ENCODE measurements at places on chromosomes 3 and 15. TPM values are rescaled to one million over a fixed set of nuclear protein-coding genes. Genes with fewer than 3 reads are reported as not detected.
A peak's percentile ranks its signal among the peaks of the same experiment; 100 is the strongest.

RPL39L gene
- 8.3 TPM for total RNA-seq

BCHE gene
- total RNA-seq: 10.3 TPM

GPR62 gene
- total RNA-seq: 0.46 TPM

STRIT1 gene
- total RNA-seq: not detected

GATA2 gene
- 18.1 TPM for total RNA-seq

GOLGA6D gene
- not detected for total RNA-seq

CHRNA3 gene
- not detected for total RNA-seq

PLA1A gene
- 4.9 TPM for total RNA-seq

GP9 gene
- not detected for total RNA-seq

ALS2CL gene
- total RNA-seq: 33.1 TPM

DNA sequence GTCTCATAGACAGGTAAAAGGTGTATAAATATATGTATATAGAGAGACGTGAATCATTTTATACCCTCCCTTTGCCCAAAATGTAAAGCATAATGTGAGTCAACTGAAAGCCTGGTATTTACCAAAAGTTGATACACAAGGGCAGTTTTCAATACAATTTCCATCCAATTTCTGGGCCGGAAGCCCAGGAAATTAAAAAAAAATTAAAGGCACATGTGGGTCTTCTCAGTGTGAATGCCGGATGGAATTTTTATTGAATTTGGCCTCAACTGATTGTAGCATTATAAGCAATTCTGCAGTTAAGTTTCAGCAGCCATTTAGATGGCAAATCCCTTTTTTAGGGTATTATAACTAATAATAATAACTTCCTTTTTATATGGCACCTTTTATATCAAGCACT is 3.3 kb upstream of the CNTN3 start:
- DNase-seq: no peak

- no peak for DNase-seq
Measured at GRCh38 chr3:159887168-159887567, 101.5 kb upstream of the IL12A start.

DNA sequence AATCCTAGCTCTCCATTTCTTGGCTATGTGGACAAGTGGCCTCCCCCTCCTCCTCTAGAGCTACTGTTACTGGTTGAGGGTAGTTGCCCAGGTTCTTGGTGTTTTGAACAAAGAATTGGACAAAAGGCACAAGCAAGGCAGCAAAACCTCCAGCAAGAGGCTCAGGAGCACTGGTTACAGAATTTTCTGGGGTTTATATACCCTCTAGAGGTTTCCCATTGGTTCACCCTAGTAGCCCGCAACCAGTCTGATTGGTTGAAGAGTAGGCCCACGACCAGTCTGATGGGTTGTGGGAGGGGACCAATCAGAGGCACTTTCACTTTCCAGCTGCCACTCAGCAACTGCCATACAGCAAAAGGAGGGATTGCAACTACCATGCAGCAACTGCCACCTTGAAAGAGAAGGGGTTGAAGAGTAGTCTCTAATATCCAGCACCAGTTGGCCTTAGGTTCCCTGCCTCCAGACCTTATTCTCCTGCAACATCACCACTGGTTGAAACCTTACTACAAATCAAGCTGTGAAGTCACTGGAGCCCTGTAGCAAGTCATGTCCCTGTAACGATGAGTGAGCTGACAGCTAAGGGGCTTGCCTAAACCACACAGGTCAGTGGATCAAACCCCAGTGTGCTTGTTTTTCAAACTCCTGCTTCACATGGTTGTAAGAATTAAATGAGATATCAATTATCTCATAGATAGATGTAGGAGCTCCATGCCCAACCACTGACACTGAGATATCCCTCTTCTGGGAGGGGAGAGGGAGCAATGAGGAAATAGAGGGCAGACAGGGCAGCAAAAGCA is 2.9 kb upstream of the C15orf39 start:
- peak; percentile 23 for DNase-seq

DNA sequence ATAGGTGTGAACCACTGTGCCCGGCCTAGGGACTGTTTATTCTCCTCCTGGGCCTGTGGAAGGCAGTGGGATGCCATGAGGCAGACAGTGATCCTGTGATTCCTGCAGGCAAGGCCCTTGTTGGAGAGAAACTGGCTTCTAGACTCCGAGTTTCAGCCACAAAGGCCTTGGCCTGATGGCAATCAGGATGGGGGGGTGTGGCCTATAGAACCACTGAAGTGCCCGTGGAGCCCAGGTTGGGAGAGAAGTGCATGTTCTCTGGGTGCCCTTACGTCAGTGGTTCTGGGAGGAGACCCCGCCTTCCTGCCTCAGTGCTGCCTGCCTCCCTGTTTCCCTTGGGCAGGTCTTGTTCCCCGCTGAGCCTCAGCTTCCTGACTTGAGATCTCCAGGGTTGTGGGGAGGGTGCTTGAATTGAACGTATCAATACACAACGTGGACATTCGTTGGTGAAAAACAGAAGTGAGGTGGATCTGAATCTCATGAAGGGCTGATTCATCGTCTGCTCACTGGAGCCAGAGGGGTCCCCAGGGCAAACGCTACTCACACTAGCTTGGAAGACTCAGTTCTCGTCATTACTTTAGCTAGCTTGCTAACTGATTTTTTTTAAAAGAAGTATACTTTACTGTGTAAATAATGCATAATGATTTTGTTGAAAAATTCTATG is 31.8 kb downstream of the IRAK2 start:
- DNase-seq: peak; percentile 76

GRCh38 chr3:142077859-142078500 is 71.4 kb downstream of the TFDP2 start:
- DNase-seq: no peak

GRCh38 chr15:81363718-81364500 is 10.1 kb downstream of the TMC3 start:
- peak; percentile 79 for DNase-seq

GRCh38 chr3:61894988-61895935 is 333.9 kb downstream of the PTPRG start:
- DNase-seq: peak; percentile 63

DNA sequence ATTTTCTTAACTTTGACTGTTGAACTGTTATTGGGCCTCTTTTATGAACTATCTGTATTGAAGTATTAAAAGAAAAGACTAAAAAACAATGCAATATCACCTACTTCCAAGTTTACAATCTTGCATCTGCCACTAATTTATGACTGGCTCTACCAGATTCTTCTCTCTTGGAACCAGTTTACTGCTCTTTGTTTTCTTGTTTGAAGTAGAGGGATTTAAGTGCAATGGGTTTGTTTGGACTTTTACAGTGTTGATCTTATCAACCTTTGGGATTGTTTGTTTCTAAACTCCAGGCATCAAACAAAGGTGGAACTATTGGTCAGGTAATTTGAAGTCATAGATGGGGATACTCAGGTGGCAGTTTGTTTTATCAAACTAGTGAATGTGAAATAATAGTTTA is 43.0 kb upstream of the MEIS2 start:
- DNase-seq: no peak

- peak; percentile 64 for DNase-seq
Measured at GRCh38 chr3:157129803-157130466, 30.0 kb downstream of the CCNL1 start.

DNA sequence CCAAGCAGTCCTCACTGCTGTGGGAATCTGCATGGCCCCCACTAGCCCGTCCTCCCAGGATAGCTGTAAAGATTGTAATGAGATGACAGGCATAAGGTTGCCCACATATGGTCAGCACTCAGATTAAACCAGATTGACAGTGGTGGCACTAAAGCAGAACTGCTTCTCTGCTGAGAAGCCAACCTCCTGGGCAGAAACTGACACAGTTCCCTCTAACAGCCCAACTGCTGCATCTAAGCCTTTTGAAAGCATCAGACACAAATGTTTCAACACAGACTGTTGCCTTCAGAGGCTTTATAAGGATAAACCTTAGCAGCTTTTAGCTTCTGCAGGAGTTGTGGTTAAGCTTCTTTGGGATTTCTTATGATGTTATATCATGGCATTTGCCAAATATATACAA is 13.0 kb downstream of the DCLK3 start:
- DNase-seq: no peak

DNA sequence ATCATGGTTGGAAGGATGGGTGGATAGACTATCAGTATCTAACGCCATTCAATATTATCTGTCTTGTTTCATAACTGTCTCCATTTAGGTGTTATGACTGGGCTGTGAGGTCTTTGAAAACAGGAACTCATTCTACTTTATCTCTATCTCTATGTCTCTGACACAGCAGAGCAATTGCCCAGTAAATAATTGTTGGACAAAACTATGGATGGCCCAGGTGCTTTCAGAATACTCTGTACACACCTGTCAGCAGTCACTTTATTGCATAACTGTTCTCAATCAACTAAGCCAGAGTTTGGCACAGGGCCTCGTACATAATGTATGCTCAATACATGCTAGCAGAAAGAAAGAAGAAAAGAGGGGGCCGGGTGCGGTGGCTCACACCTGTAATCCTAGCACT is 210.3 kb downstream of the OPA1 start:
- no peak for DNase-seq

- DNase-seq: peak; percentile 53
Measured at GRCh38 chr15:43132830-43133429, 456 bp upstream of the TMEM62 start.

DNA sequence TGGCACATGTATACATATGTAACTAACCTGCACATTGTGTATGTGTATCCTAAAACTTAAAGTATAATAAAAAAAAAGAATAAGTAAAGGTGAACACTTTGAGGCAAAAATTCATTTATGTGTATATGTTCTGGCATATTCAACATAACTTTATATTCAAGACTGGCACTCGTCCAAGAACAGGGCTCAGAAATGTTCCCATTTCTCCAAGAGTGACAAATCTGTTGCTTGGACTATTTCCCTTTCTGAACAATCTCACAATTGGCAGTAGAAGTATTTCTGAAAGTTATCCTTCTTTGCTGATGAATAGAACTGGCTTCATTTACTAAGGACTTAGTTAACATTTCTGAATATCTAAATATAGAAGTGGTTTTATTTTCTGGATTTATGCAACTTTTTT is 212.8 kb downstream of the ADAMTSL3 start:
- no peak for DNase-seq

DNA sequence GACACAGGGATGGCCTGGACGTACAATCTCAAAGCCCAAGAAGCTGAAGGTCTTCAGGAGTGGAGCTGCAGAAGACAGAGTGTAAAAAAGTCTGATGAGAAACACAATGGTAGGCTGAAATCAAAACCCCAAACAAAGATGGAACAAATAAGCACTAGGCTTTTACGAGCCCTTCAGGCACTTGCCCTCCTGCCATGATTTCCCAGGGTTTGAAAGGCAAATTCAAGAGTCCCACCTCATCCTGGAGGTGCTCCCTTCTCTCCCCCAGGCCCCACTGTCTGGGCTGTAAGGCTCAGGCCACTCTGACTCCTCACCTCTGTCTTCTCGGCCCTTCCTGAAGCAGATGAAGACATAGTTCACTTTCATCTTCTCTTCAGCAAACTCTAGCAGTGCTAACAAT is 86.6 kb downstream of the RBPMS2 start:
- no peak for DNase-seq

GRCh38 chr15:66261056-66261455 is 7.5 kb upstream of the MEGF11 start:
- DNase-seq: no peak

DNA sequence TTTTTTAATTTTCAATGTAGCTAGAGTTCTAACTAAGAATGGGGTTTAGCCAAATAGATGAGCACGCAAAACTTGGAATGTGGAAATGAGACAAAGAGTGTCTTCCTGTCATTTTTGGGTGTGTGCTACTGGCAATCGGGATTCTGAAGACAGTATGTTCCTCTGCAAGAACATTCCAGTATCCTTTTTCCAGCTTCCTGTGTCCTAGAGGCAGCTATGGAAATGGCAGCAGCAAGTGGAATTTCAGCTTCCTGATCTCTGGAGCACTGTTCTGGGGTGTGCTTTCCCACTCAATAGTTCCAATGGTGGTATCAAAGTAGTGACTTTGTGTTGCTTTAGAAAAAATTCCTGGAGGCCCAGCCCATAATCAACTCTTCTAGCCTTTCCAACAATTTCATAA is 642.9 kb upstream of the KCNMB2 start:
- no peak for DNase-seq

GRCh38 chr3:49668414-49668797 is 5.7 kb upstream of the APEH start:
- DNase-seq: no peak

DNA sequence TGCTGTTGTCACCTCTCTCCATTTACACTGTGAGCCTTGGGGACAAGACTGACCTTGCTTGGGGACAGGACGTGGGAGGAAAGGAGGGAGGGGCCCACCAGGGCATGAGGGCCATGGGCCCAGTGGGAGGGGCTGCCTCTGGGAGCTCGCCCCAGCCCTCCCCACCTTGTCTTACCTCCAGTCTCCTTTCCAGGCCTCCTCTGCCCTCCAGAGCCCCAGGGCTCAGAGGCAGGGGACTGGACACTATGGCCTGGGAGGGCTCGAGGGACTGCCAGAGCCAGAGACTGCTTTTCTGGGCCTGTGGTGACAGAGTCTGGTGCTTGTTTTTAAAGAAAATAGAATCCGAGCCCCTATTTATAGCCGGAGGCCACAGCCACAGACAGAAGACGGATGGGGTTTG is 10.2 kb downstream of the CSPG4 start:
- no peak for DNase-seq

GRCh38 chr3:20405744-20406143 is 219.7 kb upstream of the SGO1 start:
- DNase-seq: no peak

GRCh38 chr3:33312361-33312760 is 35.1 kb downstream of the FBXL2 start:
- no peak for DNase-seq

- DNase-seq: no peak
Measured at GRCh38 chr3:27097182-27097581, 272.0 kb downstream of the NEK10 start.

DNA sequence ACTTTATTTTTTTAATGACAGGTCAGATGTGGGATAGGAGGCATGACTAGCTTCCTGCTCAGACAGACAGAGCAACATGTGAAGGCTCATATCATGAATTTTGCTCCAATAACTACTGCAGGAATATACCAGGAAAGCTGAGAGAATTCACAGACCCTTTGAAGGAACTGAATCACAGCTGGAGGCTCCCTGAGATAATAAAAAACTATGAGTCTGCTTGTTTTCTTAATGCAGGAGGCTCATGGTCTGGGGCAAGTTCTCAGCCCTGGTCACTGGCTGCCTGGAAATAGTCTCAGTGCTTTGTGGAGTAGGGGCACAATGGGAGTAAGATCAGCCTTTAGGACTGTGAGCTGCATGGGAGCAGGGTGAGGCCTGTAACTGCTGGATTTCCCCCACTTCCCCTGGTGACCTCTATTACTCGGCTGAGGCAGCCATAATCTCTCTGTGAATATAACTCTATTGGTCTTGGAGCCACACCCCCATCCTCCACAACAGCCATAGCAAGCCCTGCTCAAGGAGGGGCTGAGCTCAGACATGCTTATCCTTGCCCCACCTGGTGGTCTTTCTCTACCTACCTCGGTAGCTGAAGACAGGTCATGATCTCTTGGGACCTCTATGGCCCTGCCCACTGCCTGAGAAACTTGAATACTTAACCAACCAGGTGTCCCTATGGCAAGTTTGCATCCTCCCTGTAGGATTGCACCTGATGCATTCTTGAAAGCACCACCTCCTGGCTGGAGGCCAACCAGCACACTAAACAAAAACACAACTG is 281.6 kb upstream of the TMCO5A start:
- no peak for DNase-seq

GRCh38 chr3:167057581-167057980 is 322.5 kb downstream of the ZBBX start:
- no peak for DNase-seq

GRCh38 chr3:24145481-24145880 is 200.4 kb downstream of the NR1D2 start:
- DNase-seq: no peak

GRCh38 chr3:148066802-148067201 is 630.9 kb upstream of the AGTR1 start:
- DNase-seq: no peak

- DNase-seq: peak; percentile 49
Measured at GRCh38 chr3:158918008-158918407, 116.2 kb downstream of the MFSD1 start.
